ENCODE measurements at places on chromosomes 6 and 20.

- no peak for DNase-seq
- H3K27ac ChIP-seq = no peak overlapping the region
- H3K4me1 ChIP-seq = no peaks in the 10 kb centered on the region
- H3K4me3 ChIP-seq = no peak overlapping the region
- H3K27me3 ChIP-seq = peaks cover 4% of the 10 kb centered on the region
These were observed 68.8 kb downstream of the RFX6 start for GRCh38 chr6:116945809-116946208.

GRCh38 chr6:15877231-15877630 lies 214.4 kb upstream of the DTNBP1 start:
- no peak for DNase-seq
- peaks cover 6% of the 10 kb centered on the region for H3K27me3 ChIP-seq
- H3K4me1 ChIP-seq = peaks cover 19% of the 10 kb centered on the region
- no peaks in the 10 kb centered on the region for H3K36me3 ChIP-seq
- H3K4me3 ChIP-seq = no peak overlapping the region

- no peak overlapping the region for H3K4me3 ChIP-seq
- no peak overlapping the region for H3K27ac ChIP-seq
- no peaks in the 10 kb centered on the region for H3K36me3 ChIP-seq
- H3K27me3 ChIP-seq = no peaks in the 10 kb centered on the region
- DNase-seq = no peak
These were observed 949.6 kb downstream of the TBC1D32 start for GRCh38 chr6:120384671-120385070.

DNA sequence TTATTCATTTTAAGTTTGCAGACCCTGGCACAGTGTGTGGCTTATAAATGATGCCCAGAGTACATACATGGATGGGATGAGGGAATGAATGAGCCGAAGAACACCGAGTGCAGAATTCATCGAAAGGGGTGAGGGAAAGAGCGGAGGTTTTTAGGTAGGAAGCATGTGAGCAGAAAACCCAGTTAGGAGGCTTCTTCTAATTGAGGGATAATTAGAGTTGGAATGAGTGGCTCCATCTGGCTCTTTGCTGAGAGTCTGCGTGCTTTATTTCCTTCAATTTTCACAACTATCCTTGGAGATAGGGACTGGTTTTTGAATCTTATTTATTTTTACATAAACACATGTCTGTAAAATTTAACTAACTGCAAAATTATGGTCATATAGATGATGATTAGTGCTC lies 150.7 kb downstream of the DOK5 start:
- H3K27ac ChIP-seq = no peak overlapping the region
- DNase-seq = no peak
- H3K27me3 ChIP-seq = peaks cover 9% of the 10 kb centered on the region
- H3K4me3 ChIP-seq = no peak overlapping the region

All from activated CD8-positive, alpha-beta T cell treated with anti-CD3 and anti-CD28 coated beads for 36 hours (primary cell).